ENCODE measurements at places on chromosomes 5 and 9.

- no peak for DNase-seq
These were observed 5.4 kb downstream of the LCN12 start for GRCh38 chr9:136957461-136957860.

- no peak for DNase-seq
These were observed 141.1 kb downstream of the SPATA31D1 start for GRCh38 chr9:82129708-82130107.

DNA sequence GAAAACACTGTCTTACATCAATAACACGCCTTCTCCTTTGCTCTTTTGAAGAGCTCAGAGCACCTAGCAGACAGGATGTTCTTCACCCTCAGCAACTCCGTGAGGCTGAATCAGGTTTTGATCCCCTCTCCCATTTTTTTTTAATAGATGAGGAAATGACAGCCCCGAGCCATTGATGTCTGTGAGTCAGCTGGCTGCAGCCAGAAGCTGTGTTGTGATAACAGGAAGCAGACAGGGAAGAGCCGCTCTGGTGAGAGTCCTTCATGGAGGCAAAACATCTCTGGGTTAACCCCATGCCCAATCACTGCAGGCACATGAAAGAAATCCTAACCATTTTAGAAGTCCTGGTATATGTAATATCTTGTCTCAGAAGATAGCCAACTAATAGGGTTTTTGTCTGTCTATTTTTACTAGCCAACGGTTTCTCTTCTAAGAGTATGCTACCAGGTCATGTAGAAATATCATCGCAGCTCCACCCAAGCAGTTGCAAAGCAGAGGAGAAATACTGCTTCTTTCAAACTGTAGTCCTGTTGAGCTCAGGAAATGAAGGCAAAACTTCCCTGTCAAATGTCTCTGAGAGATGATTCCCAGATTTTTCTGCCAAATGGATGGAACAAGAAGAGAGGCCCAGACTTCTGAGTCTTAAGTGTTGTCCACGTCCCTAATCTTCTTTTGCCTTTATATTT lies 568.9 kb downstream of the CCDC171 start:
- no peak for DNase-seq

DNA sequence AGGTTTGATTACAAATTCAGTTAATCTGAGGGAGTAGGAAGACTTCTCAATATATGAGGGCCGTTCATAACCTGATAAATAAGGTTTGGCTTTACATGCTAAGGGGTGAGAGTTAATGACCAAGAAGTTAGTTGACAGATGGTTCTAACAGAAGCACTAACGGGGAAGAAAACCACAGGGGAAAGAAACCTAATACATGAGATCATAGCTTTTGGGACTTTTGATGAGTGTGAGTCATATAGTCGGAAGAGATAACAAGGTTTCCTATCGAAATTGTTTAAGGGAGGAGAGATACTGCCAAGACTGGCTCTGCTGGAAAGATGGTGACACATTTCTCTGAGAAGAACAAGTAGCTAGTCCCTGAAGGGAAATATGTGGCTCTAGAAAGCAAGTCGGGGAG lies 140.1 kb downstream of the COX7C start:
- no peak for DNase-seq

- DNase-seq, result peak; percentile 14
These were observed 71.9 kb downstream of the KIF4B start for GRCh38 chr5:155085282-155085989.

- no peak for DNase-seq
These were observed 3.9 kb downstream of the GPRIN1 start for GRCh38 chr5:176606032-176606431.

All from occipital lobe (tissue), 3 donors.